Subcutaneous preadipocyte (primary cell): ENCODE measurements at places on chromosomes 2 and 18. TPM values are rescaled to one million over a fixed set of nuclear protein-coding genes. Genes with fewer than 3 reads are reported as not detected.

FAM110C gene
- not detected in 2 replicates for total RNA-seq

MC5R gene
- not detected in 2 replicates for total RNA-seq

KCNE4 gene
- total RNA-seq, result 0.73 and 1.6 TPM in 2 replicates

ALPP gene
- not detected in 2 replicates for total RNA-seq

CFAP210 gene
- not detected in 2 replicates for total RNA-seq

BMP10 gene
- total RNA-seq, result under 0.01 TPM in 1 of 2 replicates, not detected in the other

ERFE gene
- total RNA-seq, result 7.0 and 8.0 TPM in 2 replicates

CCDC150 gene
- total RNA-seq, result 7.3 and 11.1 TPM in 2 replicates

CYTIP gene
- not detected in 2 replicates for total RNA-seq

FN1 gene
- 8,592 and 13,726 TPM in 2 replicates for total RNA-seq

SLC30A3 gene
- total RNA-seq, result not detected in 2 replicates

CLEC4F gene
- not detected in 2 replicates for total RNA-seq

CHRNA1 gene
- under 0.01 TPM in 1 of 2 replicates, not detected in the other for total RNA-seq

HNRNPA3 gene
- total RNA-seq, result 32.7 and 38.9 TPM in 2 replicates

DNAJC5G gene
- total RNA-seq, result not detected in 2 replicates

IL1A gene
- not detected in 2 replicates for total RNA-seq

CUL3 gene
- total RNA-seq, result 41.9 and 53.8 TPM in 2 replicates

RUFY4 gene
- not detected in 2 replicates for total RNA-seq

AGAP1 gene
- 16.2 and 28.3 TPM in 2 replicates for total RNA-seq

NEB gene
- total RNA-seq, result 0.20 and 0.73 TPM in 2 replicates

FZD7 gene
- total RNA-seq, result 5.1 and 7.0 TPM in 2 replicates

GALNT3 gene
- total RNA-seq, result under 0.01 and 0.20 TPM in 2 replicates

UGT1A5 gene
- not detected in 2 replicates for total RNA-seq
